ENCODE measurements at places on chromosomes 1 and 21.

DNA sequence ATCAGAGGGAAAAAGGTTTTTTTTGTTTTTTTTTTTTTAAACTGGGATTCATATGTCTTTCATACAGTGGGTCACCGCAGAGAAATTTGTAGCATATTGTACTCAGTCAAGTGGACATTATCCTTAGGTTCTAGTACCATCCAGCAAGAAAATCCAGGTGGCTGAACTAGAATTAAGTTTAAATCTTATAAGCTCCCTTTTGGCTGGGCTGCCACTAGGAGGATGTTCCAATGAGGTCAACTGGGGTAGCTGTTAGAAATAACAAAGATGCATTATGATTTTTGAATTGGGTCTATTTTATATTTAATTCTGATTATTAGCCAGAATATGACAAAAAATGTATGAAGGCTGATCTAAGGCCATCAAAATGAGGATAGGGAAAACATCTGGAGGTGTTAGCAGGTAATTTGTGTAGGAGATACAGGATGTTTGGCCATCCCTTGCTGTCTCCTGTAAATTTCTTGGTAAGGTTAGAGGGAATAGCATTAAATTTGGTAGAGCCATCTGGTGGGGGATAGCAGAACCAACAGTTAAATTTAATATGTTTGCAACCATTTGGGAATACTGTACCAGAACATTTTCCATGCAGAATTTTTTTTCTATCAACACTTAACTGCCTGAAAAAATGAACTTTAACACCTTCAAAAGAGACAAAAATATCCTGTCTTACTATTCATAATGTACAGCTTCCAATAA lies 568.5 kb upstream of the B3GALT2 start:
- DNase-seq: no peak

- no peak for DNase-seq
These were observed 5.7 kb downstream of the LAMB3 start for GRCh38 chr1:209646558-209646957.

GRCh38 chr1:224259986-224260385 lies 70.0 kb downstream of the NVL start:
- no peak for DNase-seq

GRCh38 chr1:231883382-231883781 lies 256.8 kb downstream of the DISC1 start:
- DNase-seq: no peak

DNA sequence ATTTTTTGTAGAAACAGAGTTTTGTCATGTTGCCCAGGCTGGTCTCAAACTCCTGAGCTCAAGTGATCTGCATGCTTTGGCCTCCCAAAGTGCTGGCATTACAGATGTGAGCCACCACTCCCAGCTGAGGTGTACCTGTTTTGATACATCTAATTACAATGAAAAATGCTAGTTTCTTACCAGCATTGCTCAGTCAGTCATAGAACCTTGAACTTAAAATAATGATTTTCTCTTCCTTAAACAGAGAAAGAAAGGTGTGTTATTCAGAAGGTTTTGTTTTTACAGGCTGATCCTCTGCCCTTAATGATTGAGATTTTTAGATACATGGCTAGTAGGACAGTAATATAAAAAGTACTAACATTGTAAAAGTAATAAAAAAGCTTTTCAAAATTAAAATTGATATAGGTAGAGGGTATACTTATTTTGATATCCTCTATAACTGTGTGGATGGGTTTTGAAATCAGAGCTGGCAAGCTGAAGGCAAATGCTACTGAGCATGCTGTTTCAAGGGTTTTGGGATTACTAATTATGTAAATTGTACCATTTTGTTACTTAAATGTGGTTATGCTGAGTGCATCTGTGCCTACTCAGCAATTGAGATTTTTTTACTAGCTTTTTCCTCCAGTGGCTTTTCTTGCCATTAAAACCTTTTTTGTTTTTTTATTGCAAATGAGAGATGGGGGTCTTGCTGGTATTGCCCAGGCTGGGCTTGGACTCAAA lies 16.1 kb downstream of the PRRC2C start:
- DNase-seq: no peak

DNA sequence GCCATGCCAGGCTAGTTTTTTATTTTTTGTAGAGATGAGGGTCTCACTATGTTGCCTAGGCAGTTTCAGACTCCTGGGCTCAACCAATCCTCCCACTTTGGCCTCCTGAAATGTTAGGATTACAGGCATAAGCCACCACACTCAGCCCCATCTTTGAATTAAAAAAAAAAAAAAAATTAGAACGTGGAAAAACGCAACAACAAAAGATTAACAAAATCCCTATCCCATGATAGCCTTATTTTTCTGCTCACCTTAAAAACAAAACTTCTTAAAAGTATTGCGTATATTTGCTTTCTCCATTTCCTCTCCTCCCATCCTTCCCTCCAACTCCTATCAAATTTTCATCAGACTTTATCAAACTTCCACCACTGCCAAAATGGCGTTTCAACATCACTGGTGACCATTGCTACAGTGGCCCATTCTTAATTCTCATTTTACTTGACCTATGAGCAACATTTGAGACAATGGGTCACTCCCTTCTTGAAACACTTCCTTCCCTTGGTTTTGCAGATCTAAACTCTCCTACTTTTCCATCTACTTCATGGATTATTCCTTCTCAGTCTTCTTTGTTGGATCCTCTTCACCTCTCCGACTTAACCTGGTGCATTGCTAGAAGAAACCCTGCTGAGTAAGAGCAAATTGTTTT lies 579 bp upstream of the ZNF684 start:
- no peak for DNase-seq

DNA sequence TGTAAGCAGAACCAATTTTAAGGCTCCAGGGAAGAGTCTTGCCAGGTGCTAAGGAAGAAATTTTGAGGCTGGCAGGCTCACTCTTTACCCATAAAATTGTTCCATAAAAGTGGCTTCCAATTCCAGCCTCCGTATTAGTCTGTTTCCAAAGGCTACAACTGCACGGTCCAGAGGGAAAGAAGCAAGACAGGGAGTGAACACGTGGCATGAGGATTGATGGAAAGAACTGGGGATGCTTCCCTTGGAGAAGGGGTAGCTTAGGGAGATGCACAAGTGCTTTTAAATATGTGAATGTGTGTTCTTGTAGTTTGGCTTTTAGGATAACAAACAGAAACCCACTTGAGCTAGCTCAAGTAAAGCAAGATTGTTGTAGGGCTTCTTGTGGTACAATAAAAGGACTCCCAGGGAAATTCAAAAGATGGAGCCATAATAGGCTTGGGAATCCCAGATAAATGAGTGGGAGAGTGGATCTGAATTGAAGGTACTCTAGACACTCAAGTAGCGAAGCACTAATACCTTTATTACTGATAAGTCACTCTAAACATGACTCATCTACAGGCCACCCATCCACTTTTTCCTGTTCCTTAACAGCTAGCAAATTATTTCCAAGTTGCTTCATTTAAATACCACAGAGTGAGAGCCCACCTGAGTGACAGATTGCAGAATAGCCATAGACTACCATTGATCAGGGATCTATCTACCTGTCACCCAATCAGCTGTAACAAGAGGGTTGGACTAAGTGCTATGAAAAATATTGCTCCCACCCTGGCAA lies 34.8 kb upstream of the NPL start:
- DNase-seq: no peak

DNA sequence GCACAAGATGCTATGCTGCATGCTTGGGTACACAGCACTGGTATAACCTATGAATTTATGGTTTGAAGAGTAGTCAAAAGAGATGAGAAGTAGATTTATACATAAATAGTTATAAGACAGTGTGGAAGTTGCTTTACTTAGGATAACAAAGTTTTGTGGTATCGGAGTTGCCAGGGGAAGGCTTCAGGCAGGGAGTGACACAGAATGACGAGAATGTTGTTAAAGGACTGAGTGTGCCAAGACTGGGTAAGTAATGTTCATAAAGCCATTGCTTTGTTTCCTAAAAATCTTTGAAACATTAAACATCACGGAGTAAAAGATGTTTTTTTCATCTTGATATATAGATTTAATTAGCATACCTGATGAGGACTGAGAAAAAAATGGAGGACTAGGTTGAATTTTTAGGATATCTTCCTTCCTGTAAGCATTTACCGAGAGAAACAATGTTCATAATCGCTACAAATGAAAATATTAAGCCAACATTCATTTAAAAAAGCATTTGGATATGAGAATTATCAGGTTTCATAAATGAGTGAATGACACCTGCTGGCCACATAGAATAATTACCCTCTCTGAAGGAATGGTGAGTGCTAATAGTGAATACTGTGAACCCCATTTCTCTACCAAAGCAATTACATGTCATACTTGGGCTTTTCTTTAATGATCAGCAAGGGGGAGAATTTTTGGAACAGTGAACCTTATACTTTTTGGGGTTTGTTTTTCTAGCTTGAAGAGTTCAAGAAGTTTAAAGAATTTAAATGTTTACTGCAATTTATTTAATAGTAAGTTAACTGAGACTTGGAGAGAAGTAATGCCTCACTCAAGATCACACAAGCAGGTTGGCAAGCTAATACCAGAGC lies 28.4 kb downstream of the EXTL2 start:
- no peak for DNase-seq

Data from GM12864 (cell line).